Glomerular endothelial cell (primary cell): ENCODE measurements at places on chromosomes 12 and 14. TPM values are rescaled to one million over a fixed set of nuclear protein-coding genes. Genes with fewer than 3 reads are reported as not detected.

- no peak for DNase-seq
These were observed 851.8 kb downstream of the TMEM121 start for GRCh38 chr14:106378191-106378590.

- DNase-seq = no peak
These were observed 28.9 kb upstream of the PAPLN start for GRCh38 chr14:73208390-73208789.

- no peak for DNase-seq
These were observed 37.2 kb upstream of the RMST start for GRCh38 chr12:97425380-97425779.

GRCh38 chr14:73742520-73743238, 28.5 kb upstream of the PNMA1 start:
- no peak for DNase-seq

Gene PRB2
- not detected in 2 replicates for total RNA-seq

Gene AMDHD1
- not detected in 2 replicates for total RNA-seq
